ENCODE measurements at places on chromosomes 7 and 10.

GRCh38 chr10:129960481-129961156, 3.5 kb downstream of the EBF3 start:
- no peak for DNase-seq

GRCh38 chr7:130560972-130561371, 69.1 kb downstream of the MEST start:
- DNase-seq = no peak

DNA sequence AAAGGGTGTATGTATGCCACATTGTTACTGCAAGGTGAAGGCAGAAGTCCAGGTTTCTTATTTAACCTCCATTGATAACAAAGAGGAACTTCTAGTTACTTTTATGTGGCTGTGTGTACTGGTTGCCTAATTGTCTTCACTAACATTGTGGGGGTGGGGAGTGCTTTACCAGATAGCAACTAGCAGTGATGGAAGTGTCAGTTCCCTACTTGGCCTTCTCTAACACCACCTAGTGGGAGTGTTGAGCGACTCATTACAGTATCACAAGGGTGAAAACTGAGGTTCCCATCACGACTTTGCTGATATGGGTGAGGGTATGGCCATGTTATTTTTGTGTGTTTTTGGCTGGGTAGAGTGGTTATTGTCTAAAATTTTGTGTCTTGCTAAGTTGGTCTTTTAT, 274.4 kb downstream of the THSD7A start:
- DNase-seq = no peak

DNA sequence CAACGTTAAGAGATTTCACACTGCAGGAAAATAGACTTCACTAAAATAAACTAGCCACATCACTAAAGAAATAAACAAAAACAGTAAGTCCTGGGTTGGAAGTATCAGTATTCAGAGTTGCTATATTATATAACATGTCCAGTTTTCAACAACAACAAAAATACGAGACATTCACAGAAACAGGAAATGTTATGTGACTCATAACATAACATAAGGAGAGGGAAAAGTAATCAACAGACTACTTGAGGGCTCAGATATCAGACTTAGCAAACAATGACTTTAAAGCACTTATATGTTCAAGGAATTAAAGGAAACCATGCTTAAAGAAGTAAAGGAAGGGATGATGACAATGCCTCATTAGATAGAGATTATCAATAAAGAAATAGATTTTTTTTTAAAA, 73.5 kb upstream of the MKLN1 start:
- no peak for DNase-seq

- peak; percentile 51 for DNase-seq
These were observed at the start of gene PITX3 for GRCh38 chr10:102241444-102242117. TSS of gene PITX3 (minus strand) at chr10:102241512. CDS start at chr10:102232080, 9,432 bp downstream.

DNA sequence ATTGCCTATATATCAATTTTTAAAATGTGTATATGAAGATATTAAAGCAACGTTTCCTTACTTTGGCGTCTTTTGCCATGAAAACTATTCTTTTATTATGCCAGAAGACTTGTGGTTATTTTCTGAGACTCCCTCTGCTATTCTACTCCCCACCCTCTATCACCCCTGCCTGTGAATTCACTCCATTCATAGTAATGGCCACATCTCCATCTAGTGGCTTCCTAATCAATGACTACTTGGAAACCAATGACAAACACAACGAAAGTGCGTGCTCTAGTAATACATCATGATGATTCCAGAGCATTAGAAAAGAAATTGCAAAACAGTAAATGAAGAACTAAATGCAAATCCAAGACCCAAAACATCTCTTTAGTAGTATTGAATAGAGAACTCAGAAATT, 186.7 kb upstream of the HGF start:
- DNase-seq = no peak

DNA sequence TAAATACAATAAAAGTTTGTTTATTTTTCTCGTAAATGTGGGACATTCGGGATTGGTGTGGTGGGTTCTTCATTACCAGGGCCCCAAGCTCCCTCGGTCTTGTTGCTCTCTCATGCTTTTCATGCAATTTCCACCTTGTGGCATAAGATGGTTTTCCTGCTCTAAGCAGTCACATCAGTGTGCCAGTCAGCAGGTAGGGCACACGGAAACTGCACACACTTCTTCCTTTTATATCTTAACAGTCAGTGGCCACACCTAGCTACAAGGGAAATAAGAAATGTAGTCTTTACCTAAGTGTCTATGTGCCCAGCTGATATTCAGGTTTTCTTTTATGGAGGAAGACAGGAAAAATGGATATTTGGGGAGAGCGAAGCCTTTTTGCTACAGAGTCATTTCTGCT, 6.5 kb downstream of the TAF5 start:
- DNase-seq = no peak

GRCh38 chr10:69345402-69345801, 67.1 kb downstream of the HK1 start:
- no peak for DNase-seq

DNA sequence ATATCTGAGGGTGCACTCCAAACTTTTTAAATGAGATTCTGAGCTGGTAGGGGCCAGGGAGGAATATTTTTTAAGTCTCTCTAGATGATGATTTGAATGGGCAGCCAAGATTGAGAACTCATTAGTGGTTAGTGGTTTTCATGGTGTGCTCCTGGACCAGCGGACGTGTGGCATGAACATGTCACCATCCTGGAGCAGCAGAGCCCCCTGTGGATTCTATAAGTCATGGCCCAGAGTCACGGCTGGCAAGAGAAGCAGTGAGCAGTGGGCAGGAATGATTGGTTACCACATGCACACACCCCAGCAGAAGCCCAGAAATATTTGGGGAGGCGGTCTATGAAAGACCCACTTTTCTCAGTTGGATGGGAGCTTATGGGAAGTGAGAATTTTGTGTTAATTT, 21.2 kb upstream of the UCN3 start:
- no peak for DNase-seq

DNA sequence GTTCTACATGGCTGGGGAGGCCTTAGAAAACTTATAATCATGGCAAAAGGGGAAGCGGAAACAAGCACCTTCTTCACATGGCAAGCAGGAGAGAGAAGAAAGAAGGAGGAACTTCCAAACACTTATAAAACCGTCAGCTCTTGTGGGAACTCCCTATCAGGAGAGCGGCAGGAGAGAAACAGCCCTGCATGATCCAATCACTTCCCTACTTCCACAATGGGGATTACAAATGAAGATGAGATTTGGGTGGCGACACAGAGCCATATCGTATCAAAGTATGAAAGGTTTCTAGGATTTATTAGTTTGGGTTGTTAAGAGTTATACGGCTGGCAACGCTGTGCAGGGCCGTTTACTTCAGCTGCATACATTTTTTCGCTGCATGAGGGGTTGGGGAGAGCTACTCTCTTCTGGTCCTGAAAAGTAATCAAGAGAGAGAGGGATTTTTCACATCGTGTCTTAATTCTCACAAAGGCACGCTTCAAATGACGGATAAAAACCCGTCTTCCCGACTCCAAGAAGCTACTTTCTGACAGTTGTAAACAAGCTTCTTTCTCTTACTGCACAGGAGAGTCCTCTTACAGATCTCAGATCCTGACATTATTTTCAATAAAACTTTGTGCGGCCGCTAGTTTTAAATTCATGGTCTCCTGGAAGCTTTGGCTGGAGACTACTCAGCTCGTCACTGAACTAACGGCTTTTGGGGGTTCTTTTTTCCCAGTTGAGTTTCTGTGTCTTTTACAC, 751 bp upstream of the GTPBP10 start:
- no peak for DNase-seq

- DNase-seq = no peak
These were observed 663 bp downstream of the VPS37D start for GRCh38 chr7:73668103-73668885.

DNA sequence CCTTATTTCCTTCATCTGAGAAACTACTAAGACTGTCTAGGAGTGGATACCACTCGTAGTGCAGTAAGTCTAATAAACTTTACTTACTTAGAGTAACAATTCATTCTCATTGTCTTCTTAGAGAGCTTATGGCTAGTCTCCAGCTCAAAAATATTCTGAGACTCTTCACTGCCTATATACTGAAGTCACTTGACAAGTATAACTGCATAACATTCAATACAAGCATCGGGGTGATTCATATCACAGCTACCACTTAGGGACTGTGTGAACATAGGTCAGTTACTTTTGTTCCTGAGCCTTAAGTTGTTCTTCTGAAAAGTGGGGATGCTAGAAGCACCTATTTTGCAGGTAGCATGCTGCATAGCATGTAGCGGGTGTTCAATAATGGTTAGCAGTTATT, 111.0 kb downstream of the HTR7 start:
- DNase-seq = no peak
